ENCODE measurements at places on chromosomes 7 and 10.

DNA sequence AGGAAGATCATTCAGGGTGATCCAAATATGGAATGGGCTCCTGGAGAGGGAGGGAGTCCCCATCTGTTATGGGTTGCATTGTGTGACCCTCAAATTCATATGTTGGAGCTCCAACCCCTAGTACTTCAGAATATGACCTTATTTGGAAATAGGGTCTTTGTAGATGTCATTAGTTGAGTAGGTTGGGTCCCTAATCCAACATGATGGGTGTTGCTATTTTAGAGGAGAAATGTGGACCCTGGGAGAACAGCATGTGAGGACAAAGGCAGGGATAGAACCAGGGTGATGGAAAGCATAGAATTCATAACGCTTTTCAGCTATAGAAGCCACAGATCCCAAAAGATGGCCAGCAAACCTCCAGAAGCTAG, 91.5 kb upstream of the SMNDC1 start:
- no peak for DNase-seq

DNA sequence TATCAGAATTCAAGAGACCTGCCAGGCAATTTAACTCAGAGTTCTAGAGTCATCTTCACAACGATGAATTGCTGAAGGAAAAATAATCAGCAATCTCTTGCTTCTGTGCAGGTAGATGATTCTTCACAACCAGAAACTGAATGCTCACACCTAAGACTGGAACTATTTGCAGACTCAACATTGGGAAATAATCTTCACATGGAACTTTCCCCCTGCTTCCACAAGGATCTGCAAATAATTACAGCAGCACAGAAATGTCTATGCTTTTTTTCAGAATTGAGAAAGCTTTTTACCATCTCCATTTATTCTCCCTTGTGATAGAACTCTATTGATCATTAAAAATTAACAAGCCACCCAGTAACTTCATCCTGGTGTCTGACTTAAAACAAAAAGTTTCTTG, 282.8 kb downstream of the AHR start:
- DNase-seq = no peak

DNA sequence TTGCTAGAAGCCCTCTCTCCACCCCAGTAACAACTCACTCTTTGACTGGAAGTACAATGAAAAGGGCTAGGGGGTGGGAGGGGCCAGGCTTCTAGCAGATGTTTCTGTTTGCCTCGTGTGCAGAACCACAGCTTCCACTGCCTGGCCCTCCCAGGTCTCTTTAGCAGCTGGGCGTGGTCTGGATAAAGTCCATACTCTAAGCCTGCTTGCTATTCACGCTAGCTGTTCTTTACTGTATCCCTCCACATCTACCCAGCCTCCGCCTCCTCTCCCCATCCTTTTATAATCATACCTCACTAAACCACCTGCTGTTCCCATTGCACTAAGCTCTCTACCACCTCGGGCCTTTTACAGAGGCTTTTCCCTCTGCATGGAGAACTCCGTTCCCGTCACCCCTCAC, 288.8 kb downstream of the CAMK1D start:
- no peak for DNase-seq

DNA sequence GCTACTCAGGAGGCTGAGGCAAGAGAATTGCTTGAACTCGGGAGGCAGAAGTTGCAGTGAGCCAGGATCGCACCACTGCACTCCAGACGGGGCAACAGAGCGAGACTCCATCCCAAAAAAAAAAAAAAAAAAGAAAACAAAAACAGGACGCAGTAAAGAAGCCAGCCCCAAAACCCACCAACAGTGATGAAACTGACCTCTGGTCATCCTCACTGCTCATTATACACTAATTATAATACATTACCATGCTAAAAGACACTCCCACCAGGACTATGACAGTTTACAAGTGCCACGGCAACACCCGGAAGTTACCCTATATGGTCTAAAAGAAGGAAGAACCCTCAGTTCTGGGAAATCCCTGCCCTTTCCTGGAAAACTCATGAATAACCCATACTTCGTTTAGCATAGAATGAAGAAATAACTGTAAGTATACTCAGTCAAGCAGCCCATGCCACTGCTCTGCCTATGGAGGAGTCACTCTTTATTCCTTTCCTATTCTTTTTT, 40.0 kb upstream of the EIF4H start:
- DNase-seq = no peak

- no peak for DNase-seq
These were observed 14.2 kb upstream of the PDCD4 start for GRCh38 chr10:110857265-110858171.

DNA sequence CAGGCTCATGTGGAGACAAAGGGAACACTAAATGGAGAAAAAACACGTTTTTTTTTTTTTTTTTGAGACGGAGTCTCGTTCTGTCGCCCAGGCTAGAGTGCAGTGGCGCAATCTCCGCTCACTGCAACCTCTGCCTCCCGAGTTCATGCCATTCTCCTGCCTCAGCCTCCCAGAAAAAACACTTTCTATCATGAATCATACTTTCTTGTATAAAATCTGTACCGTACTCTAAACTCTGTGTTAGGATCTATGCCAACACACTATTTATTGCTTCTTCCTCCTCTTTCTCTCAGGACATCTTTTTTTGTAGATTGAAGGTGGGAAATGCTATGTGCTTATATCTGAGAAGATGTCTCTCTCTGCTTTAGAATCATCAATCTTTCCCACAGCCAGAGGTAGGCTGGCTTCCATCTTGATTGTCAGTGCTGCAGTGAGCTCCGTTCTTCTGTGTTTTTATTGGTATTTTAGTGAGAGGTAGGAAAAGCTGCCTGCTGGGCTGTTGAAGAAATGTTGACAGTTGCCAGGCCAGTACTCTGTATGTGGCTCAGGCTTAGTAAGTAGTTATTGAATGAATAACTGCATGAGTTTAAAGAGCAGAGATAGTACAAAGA, 101.1 kb downstream of the GPR85 start:
- DNase-seq = no peak

DNA sequence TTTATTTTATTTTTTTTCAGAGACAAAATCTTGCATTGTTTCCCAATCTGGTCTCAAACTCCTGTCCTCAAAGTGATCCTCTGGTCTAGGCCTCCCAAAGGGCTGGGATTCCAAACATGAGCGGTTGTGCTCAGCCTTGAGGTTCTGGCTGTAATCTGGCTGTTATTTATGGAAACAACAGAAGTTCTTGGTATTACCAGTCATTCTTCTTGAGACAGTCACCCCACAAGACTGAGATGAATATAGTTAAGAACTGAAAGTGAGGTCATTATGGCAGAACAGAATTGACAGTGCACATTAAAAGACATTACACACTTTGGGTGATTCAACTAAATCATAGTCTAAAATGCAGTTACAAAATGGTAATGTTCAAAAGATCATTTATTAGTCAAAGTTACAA, 719.5 kb downstream of the ZWINT start:
- DNase-seq = no peak

- no peak for DNase-seq
These were observed 242.0 kb upstream of the YAE1 start for GRCh38 chr7:39324139-39324760.

GRCh38 chr7:128891942-128892269, 18.6 kb downstream of the KCP start:
- DNase-seq = no peak

DNA sequence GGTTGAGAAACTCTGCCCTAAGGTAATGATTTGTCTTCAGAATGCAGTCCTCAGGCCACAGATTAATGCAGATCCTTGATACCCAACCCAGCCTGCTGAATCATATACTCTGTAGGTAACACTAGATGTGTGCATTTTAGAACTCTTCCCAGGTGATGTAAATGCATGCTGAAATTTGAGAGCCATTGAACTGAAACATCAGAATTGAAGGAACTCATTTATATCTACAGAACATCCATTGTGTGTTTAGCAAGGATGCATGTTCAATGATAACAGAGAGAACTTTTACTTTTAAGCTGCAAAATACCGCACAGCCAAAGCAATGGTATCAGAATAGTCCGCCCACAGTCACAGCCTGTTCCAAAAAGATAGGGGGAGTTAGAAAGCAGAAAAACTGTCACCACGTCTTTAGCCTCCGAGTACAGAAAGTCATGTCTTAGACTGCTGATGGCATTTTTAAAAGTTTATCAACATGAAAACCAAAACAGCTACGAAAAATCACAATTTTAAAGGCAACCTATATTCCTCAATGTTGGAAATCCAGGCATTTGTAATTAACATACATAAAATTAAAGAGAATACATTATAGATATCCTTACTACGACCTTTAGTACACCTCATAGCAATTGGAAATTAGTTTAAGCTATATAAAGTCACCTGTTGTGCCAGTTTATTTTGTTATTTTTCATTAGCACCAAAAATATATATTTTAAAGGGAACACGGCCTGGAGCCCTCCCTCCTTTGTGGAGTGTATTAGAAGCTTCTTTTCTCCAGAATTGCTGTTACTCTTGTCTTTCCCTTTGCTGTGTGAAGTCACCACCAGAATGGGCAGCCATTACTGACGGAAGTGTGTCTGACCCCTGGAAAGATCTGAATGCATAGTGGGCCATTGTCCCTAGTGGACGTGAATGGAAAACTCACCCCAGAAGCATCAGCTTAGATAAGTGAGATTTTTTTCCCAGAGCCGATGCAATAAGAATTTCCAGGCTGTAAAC, 65.8 kb upstream of the PRKAR2B start:
- no peak for DNase-seq

DNA sequence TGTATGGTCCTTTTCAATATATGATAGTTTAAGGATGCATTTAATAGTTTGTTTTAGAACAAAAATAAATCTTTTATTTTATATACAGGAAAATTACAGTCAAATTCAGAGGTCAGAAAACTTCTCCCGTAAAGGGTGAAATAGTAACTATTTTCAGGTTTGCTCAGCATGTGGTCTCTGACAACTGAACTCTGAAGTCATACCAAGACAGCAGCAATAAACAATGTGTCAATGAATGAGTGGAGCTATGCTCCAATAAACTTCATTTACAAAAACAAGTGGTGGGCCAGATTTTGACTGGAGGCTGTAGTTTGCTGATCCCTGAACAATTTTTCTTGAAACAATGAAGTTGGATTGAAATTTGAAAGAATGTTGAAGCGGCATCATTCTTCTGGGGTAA, 123.6 kb downstream of the ZNF248 start:
- DNase-seq = no peak

DNA sequence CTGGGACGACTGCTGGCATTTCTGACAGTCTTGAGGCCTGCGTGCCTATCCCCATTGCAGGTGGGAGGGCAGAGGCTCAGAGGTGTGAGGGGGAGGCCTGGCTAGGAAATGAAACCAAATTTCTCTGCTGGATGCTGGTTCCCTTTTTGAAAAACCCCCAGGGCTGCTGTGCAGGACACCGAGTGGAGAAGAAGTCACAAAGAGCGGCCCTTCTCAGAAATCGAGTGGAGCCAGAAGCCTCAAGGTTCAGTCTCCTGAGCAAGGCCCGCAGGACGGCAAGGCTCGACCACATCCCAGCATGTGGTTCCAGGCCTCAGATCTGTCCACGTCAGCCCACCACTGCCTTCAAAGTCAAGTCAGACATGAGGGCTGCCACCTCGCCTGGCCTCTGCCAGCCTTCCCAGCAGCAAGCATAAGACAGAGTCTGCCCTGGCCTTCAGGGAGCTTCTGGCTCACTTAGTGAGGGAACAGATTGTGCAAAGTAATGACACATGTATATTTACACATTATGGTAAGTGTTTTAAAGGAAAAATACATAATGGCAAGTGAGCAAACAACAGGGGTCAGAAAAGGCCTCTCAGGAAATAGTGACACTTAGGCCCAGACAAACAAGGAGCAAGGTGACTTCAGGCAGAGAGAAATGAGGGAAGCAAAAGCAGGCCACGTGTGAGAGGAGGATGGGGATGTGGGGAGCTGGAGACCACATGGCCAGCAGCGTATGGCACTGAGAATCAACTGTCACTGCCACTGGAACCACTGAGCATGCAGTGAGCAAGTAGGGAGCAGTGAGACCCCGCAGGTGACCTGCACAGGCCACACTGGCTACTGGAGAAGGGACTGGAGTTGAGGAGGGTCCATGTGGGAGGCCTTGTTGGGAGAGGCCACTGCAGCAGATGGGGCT, 86.7 kb downstream of the ARHGAP22 start:
- no peak for DNase-seq

GRCh38 chr10:103382769-103383168, 13.5 kb downstream of the ATP5MK start:
- no peak for DNase-seq

GRCh38 chr7:31100445-31100844, 48.3 kb downstream of the ADCYAP1R1 start:
- no peak for DNase-seq

DNA sequence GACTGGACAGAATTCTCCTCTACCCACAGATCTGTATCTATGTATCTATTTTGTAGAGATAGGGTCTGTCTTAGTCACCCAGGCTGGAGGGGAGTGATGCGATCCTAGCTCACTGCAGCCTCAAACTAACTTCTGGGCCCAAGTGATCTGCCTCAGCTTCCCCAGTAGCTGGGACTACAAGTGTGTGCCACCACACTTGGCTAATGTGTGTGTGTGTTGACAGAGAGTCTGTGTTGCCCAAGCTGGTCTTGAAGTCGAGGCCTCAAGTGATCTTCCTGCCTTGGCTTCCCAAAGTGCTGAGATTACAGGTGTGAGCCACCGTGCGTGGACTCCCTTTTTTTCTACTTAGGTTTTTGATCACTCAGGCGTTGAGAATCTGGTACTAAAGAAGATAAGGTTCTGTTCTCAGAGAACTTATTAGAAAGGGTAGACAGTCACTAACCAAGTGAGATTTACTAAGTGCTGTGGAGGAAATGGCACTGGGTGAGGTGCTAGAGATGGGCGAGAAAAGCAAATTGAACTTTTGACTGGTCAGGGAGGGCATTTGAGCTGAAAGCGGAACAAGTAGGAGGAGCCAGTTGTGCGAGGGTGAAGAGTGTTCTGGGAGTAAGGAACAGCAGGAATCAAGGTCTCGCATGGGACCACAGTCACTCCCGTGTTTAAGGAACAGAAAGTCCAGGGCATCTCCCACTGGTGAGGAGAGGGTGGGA, 18.0 kb downstream of the NDUFB2 start:
- DNase-seq = no peak

- DNase-seq = no peak
These were observed 20.6 kb downstream of the SLC26A3 start for GRCh38 chr7:107782374-107782773.

DNA sequence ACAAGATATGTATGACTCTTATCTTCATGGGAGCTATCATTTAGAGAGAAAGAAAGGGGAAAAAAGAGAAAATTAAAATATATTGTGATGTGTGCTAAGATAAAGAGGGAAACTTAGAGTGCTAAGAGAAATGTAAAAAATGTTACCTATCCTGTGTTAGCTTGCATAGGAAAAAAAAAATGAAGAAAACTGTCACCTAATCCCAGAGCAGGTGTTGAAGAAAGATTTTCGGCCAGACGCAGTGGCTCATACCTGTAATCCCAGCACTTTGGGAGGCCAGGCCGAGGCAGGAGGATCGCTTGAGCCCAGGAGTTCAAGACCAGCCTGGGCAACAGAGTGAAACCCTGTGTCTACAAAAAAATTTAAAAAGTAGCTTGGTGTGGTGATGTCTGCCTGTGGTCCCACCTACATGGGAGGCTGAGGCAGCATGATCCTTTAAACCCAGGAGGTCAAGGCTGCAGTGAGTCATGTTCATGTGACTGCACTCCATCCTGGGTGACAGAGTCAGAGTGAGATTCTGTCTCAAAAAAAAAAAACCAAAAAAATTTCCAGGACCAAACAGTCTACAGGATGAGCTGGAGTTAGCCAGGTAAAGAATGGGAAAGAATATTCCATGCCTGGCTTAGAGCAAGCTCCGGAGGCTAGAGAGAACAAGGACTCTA, 2.4 kb upstream of the MKLN1 start:
- no peak for DNase-seq
